ENCODE measurements at places on chromosomes 2 and 18. TPM values are rescaled to one million over a fixed set of nuclear protein-coding genes. Genes with fewer than 3 reads are reported as not detected.

DNA sequence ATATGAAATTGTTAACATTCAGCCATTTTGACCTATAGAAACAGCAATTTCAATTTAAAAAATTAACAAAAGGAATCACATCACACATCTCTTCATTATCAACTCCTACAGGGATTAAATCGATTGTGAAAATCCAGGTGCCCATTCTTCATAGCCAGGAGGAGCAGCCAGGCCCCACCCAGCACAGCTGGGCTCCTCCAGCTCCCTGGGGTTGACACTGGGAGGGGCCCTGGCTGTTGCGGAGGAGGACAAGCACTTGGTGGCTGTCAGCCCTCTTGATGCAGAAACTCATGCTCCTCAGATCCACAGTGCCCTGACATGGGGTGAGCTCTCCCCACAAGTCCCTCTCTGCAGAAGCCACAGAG is 99.8 kb downstream of the FAM210A start:
- no peak for DNase-seq
- no peak overlapping the region for H3K27ac ChIP-seq
- no peak overlapping the region for H3K4me3 ChIP-seq
- no peaks in the 10 kb centered on the region for H3K27me3 ChIP-seq
- H3K4me1 ChIP-seq, result no peaks in the 10 kb centered on the region
- no peaks in the 10 kb centered on the region for H3K36me3 ChIP-seq

- H3K27ac ChIP-seq, result no peak overlapping the region
- no peak overlapping the region for H3K4me3 ChIP-seq
- no peaks in the 10 kb centered on the region for H3K4me1 ChIP-seq
- H3K36me3 ChIP-seq, result no peaks in the 10 kb centered on the region
These were observed 88.2 kb upstream of the RAPGEF4 start for GRCh38 chr2:172647439-172647838.

GRCh38 chr18:55088000-55088401 is 128.7 kb upstream of the CCDC68 start:
- no peak for DNase-seq
- H3K27me3 ChIP-seq, result no peaks in the 10 kb centered on the region
- no peaks in the 10 kb centered on the region for H3K36me3 ChIP-seq
- H3K27ac ChIP-seq, result no peak overlapping the region
- no peak overlapping the region for H3K4me3 ChIP-seq
- H3K4me1 ChIP-seq, result no peaks in the 10 kb centered on the region

The CSRNP3 gene
- 4.6 TPM for total RNA-seq

The CFAP221 gene
- total RNA-seq, result 22.5 TPM
